Left cardiac atrium (tissue), 4 donors: ENCODE measurements at places on chromosomes 2 and 18. TPM values are rescaled to one million over a fixed set of nuclear protein-coding genes. Genes with fewer than 3 reads are reported as not detected.

Gene AQP12A
- total RNA-seq, result not detected

Gene ATP6V1C2
- total RNA-seq, result 0.47 TPM

Gene KCNJ3
- total RNA-seq, result 27.5 TPM

Gene ZNF396
- total RNA-seq, result 0.97 TPM

Gene MPHOSPH10
- total RNA-seq, result 18.3 TPM

Gene CROCC2
- not detected for total RNA-seq

Gene ARHGAP28
- total RNA-seq, result 1.8 TPM

Gene ADRA2B
- total RNA-seq, result 1.6 TPM

Gene BMP10
- 0.27 TPM for total RNA-seq

Gene LYPD6
- total RNA-seq, result 0.27 TPM

Gene PELI1
- total RNA-seq, result 14.8 TPM

Gene GAL3ST2
- 0.44 TPM for total RNA-seq

Gene LYG2
- total RNA-seq, result not detected

Gene PLCD4
- total RNA-seq, result 3.0 TPM

Gene GLI2
- 3.9 TPM for total RNA-seq

Gene HOXD8
- 1.3 TPM for total RNA-seq

- peak; percentile 45 for DNase-seq
Observed at GRCh38 chr2:47002480-47003381, 87.1 kb upstream of the MCFD2 start.

DNA sequence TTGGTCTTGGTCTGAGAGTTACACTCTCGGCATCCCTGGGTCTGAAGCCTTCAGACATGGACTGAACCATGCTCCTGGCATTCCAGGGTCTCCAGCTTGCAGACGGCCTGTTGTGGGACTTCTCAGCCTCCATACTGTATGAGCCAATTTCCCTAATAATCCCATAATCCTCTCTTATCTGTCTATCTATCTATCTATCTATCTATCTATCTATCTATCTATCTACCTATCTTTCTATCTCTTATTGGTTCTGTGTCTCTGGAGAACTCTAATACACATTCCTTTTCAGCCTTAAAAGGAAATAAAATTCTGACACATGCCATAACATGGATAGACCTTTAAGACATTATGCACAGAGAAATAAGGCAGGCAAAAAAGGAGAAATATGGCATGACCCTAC, 24.4 kb downstream of the SLC39A6 start:
- no peak for DNase-seq

GRCh38 chr18:37422116-37422515, 143.5 kb downstream of the CELF4 start:
- DNase-seq, result no peak

DNA sequence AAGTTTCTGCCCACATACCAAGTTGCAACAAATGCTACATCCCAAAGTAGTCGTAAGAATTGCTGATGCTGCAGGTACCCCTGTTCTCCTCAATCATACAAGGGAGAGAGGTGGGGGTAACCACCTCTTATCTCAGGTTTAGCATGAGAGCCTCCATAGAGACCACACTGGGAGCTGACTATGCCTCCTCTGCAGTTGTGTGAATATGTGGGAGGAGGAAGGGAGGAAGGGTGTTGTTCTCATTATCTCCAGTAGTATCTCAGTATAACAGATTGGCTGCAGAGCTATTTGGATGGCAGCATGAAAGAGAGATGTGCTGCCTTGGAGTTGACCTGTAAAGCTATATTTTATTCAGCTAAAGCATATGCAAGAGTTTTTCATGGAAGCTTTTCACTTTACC, 690.7 kb downstream of the KCNJ3 start:
- no peak for DNase-seq

DNA sequence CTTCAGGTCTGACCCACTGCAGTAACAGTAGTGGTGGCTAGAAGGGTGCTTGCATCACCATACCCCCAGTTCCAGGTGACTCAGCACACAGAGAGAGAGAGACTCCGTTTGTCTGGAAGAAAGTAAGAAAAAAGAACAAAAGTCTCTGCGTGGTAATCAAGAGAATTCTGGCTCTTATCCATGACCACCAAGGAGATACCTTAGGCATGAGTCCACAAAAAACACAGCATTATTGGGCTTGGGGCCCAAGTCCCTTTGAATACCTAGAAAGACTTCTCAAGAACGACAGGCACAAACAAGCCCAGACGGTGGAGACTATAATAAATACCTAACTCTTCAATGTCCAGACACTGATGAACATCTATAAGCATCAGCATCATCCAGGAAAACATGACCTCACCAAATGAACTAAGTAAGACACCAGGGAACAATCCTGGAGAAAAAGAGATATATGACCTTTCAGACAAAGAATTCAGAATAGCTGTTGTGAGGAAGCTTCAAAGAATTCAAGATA, 21.7 kb upstream of the BAZ2B start:
- no peak for DNase-seq

DNA sequence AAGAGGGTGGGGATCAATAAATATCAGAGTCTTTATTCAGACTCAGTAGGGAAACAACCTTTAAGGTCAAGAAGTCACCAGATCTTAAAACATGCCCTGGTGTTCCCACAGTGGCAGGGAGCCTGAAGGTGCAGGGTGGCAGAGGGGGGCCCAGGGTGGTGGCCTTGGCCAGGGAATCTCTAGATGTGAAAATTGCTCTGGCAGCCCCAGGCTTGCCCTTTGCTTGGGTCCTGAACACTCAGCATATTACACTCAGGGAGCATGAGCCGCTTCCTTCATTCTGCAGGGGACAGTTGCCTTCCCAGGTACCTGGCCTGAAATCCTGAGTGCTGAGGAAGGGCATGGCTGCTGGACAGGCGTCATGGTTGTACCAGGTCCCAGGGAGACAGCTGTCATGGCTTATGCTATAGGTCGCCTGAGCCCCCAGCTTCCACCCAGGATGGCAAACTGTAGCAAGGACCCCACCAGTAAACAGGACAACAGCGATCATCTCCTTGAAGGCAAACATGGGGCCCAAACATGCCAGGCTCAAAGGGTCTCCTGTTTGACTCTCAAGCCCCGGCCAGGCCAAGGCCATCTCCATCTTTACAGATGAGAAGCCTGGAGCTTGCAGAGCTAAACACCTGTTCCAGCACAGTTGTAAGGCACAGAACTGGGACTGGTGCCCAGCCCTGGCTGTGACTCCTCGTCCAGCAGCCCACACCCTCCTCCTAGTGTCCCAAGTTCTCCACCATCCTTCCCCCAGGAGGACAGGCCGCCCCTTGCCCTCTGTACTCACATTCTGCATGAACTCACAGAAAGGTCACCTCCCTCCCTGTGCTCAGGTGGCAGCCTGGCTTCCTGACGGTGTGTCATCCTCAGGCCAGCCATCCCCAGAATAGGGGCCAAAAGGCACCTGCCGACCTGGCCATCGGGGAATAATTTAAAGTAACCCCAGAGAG, 14.6 kb downstream of the ABCG8 start:
- DNase-seq, result no peak

- peak; percentile 50 for DNase-seq
Observed at GRCh38 chr2:236871500-236872001, 214.1 kb upstream of the COPS8 start.

DNA sequence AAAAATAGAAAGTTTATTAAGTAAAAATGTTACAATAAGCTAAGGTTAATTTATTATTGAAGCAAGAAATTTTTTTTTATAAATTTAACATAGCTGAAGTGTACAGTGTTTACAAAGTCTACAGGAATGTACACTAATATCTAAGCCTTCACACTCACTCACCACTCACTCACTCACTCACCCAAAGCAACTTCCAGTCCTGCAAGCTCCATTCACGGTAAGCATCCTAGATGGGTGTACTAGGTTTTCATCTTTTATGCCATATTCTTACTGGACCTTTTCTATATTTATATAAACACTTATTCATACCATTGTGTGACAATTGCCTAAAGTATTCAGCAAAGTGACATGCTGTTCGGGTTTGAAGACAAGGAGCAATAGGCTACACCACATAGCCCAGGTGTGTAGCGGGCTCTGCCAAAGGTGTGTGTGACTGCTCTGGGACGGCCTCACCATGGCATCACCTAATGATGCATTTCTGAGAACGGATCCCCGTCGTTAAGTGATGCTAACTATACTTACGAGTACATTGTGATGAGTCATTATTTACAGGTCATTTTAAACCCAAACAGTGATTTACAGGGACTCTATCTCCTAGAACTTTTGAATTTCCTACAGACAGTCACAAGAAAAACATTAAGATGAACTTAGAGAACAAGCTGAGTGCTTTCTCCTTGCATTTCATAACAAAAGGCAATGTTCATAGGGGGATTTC, 76.3 kb upstream of the ID2 start:
- no peak for DNase-seq

DNA sequence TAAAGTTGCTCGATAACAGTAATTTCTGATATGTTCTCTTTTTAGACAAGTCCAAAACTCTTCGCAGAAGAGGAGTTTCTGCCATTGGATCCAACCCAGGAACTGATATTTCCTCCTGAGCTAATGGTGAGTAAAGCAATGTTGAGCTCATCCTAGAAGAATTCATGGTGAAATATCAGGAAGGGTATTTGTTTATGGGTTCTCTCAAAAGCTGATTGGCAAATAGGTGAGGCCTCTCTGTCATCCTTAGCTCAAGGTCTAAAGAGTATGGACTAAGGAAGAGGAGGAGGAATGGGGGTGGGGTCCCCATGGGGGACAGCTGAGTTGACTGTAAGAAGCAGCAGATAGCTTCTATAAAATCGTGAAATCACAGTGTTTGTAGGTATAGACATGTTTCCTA, 18.2 kb downstream of the AOX1 start:
- DNase-seq, result no peak

DNA sequence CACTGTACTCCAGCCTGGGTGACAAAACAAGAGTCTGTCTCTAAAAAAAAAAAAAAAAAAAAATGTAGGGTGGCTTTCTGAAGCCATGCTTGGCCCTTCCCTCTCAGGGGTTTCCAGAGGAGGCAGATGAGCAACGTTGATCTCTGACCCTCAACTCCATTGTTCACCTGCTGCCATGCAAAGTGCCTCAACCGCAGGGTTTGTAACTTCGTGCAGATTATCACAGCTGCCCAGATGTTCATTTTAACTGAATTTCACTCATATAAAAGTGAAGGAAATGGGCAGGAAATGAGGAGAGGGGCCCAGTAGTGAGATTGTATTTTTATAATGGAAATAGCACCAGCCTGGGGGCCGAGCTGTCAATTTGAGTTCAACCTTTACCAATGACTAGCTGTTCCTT, 14.9 kb upstream of the B3GNT2 start:
- DNase-seq, result no peak

GRCh38 chr2:218829868-218830451, 1.6 kb downstream of the PRKAG3 start:
- peak; percentile 62 for DNase-seq

GRCh38 chr2:237213315-237214022, 127.8 kb downstream of the COPS8 start:
- DNase-seq, result peak; percentile 68

DNA sequence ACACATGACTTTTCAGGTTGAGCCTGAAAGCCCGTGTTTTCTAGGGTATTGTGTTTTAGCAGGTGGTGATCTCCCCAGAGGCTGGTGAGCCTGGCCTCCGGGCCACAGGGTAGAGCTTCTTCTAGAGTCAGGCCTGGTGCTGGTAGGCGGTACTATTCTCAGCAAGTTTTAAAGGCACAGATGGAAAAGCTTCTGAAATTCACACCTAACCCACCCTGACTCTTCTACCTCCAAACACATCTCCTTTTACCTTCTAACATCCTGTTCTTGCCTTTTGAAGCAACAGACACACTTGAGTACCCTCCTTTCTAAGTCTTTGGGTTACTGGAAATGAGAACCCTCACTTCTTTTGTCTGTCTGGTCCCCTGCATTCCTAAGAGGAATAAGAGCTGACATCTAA, 191.1 kb downstream of the SETBP1 start:
- no peak for DNase-seq

- no peak for DNase-seq
Observed at GRCh38 chr2:125373293-125373692, 1282.7 kb upstream of the GYPC start.

DNA sequence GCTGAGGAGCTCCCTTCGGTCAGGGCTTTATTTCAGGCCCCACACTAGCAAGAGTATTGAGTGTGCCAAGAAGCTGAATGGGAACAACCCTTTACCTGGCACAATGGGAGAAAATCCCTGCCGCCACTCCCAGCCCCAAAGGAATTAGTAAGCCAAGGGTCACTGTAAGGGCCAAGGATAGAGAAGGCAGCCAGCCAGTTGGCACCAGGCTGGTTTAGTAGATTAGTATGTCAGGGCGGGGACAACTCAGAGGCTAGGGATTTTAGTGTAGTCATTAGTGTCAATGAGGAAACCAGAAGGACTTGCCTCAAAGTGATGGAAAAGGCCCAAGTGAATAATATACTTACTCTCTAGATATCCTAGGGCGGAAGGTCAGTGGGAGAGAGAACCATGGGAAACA, 34.9 kb upstream of the CYP26B1 start:
- DNase-seq, result no peak

DNA sequence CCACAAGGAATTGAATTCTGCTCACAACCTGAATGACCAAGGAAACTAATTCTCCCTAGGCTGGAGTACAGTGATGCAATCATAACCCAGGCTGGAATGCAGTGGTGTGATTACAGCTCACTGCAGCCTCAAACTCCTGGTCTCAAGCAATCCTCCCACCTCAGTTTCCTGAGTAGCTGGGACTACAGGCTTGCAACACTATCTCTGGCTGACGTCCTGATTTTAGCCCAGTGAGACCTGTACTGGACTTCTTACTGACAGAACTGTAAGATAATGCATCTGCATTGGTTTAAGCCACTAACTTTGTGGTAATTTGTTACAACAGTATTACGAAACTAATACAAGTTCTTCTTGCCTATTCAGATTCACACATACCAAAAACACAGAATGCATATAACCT, 9.5 kb upstream of the KDSR start:
- no peak for DNase-seq

GRCh38 chr18:32383050-32383819, 87.4 kb downstream of the GAREM1 start:
- DNase-seq, result no peak

- no peak for DNase-seq
Observed at GRCh38 chr18:13625843-13626543, 100.4 kb downstream of the FAM210A start.

GRCh38 chr2:218805627-218806026, 23.7 kb downstream of the CYP27A1 start:
- no peak for DNase-seq

DNA sequence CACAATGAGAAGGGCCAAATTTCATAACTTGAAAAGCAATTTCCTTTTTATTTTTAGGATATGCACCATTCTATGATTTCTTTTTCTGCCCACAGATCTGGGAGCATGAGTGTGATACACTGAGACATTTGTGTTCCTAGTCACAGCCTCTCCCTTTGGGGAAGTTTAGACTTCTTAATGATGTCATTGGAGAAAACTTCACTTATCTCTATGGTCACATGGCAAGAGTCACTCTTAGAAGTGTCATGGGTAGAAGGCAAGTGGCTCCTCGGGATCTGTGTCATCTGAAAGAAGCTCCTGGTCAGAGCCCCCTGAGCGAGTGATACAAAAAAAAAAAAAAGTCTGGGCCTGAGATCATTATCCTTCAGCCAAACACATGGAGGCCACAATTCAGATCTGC, 62.5 kb upstream of the LGALSL start:
- DNase-seq, result no peak

DNA sequence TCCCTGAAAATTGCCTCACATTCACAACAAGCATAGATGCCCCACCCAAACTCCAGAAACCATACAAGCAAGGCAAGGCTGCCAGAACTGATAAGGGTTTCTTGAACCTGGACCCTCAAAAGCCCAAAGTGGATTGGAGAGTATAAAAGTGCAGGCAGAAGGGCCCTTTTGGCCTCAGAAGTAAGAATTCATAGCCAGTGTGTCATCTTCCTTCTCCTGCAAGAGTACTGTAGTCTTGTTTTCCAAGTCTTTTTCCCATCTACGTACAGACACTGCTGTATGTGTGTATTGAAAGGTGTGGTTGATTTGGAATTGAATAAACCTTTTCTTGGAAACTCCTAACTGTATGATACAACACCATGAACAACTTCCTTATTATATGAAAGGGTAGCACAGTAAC, 46.8 kb downstream of the ZC3H15 start:
- no peak for DNase-seq
